ENCODE measurements at places on chromosomes 6 and 20. TPM values are rescaled to one million over a fixed set of nuclear protein-coding genes. Genes with fewer than 3 reads are reported as not detected.

Gene LRRN4
- not detected for total RNA-seq

Gene KIF25
- not detected for total RNA-seq

- no peak overlapping the region for H3K27ac ChIP-seq
- H3K4me1 ChIP-seq = no peaks in the 10 kb centered on the region
- no peak overlapping the region for H3K4me3 ChIP-seq
- no peaks in the 10 kb centered on the region for H3K27me3 ChIP-seq
Observed at GRCh38 chr20:38997622-38998021, 35.5 kb downstream of the DHX35 start.

GRCh38 chr6:125019918-125020317 lies 57.7 kb downstream of the RNF217 start:
- H3K27me3 ChIP-seq = no peaks in the 10 kb centered on the region
- DNase-seq = no peak
- H3K4me1 ChIP-seq = peaks cover 11% of the 10 kb centered on the region
- no peak overlapping the region for H3K4me3 ChIP-seq
- H3K27ac ChIP-seq = no peak overlapping the region

DNA sequence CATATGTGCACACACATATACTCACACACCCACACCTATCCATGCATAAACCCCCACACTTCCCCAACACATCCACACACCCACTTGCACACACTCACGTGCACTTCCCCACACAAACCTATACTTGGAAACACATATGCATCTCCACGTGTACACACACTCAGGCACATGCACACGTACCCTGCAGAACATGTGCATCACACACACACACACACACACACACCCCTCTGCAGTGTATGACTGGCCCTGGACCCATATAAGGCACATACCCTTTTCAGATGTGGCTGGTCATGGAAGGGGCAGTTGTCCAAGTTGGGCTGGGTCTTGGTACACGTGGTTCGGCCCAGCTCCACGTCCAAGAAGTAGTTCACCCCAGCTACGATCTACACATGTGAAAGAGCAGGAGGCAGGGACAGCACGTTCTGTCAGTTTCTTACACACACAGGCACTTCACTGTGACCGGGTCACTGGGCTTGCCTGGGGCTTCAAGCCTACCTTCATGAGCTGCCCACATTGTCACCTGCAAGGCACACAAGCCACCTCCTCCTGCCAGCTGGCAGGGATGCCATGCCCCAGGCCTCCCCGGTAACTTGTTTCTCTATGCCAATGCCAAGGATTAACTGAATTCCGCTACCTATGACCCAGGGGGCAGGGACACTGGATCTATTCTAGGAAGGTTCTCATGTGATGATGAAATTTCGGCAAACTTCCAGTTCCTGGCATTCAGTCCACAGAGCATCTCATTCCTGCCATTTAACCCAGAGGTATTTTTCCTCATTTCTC lies 2.6 kb downstream of the CST3 start:
- H3K4me1 ChIP-seq = peaks cover 16% of the 10 kb centered on the region
- H3K27ac ChIP-seq = no peak overlapping the region
- H3K4me3 ChIP-seq = no peak overlapping the region
- H3K27me3 ChIP-seq = no peaks in the 10 kb centered on the region
- no peak for DNase-seq
- H3K36me3 ChIP-seq = no peaks in the 10 kb centered on the region

DNA sequence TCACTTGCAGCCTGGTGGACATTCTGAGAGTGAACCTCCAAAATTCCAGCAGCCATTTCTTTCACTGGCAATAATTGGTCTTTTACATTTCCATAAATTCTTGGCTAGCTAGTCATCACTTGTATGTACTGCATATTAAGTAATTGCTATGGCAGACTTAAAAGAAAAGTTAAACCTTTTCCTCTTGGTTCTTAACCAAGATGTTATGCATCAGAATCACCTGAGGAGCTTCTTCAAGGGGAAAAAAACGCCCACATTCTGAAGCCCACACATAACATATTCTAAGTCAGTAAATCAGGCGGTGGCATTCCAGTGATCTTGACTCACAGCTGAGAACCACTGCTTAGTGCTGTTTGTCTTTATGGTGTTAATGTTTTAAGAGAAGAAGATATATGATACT lies 37.0 kb downstream of the CDC40 start:
- peaks cover 11% of the 10 kb centered on the region for H3K36me3 ChIP-seq
- H3K4me3 ChIP-seq = no peak overlapping the region
- H3K4me1 ChIP-seq = no peaks in the 10 kb centered on the region
- DNase-seq = no peak

DNA sequence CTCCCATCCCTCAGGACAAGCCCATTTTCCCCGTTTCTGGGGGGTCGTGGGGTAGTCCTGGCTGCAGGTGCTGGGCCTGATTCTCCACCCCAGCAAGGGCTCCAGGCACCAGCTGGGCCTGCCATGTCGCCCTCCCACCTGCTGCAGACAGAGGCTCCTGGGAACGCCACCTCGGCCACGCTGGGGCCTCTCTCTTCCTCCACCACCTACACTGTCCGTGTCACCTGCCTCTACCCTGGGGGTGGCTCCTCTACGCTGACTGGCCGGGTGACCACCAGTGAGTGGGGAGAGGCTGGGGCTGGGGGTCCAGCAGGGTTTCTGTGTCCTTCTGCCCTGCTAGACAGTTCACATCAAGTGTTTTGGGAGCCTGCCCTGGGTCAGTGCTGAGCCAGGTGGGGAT lies 19.3 kb downstream of the COL20A1 start:
- no peak for DNase-seq
- no peak overlapping the region for H3K4me3 ChIP-seq
- H3K36me3 ChIP-seq = no peaks in the 10 kb centered on the region
- no peaks in the 10 kb centered on the region for H3K4me1 ChIP-seq
- no peak overlapping the region for H3K27ac ChIP-seq

DNA sequence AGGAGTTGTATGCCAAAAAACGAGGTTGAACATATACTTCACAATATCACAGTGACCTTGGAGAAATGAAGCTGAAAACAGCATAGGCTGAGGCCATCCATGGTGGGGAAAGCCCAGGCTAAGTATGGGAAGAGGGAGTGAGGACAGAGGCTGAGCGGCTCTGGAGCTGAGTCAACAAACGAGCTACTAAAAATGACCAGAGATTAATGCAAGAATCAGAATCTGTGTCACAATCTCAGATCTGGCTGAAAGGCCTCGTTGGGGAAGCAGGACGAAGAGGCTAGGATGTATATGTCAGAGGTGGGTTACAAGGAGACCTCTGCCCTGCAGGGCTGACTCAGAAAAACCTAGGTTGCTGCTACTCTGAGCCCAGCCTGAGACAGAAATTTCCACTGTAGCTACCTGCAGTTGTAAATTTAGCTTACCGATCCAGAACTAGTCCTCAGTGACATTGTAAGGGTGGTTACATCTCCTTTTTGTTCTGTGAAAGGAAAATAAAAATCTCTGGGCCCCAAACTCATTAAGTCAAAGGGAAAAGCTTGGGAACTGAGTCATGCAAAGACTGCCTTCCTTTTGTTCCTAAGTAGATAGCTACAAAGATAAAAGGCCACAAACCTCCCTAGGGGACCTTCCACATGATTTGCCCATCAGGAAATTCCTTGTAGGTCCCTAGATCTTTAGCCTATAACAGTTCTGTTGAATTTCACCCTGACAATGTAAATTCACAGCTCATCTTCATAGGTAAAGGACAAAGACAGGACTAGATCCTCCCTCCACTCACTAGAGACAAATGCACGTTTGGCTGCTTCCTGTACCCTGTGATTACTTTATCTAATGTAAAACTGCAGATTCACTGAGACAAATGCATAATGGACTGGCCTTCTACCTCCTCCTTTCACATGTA lies 8.5 kb upstream of the TUBB2A start:
- no peaks in the 10 kb centered on the region for H3K27me3 ChIP-seq
- no peak overlapping the region for H3K4me3 ChIP-seq
- peaks cover 27% of the 10 kb centered on the region for H3K4me1 ChIP-seq
- H3K27ac ChIP-seq = peak overlapping the region; percentile 34
- no peaks in the 10 kb centered on the region for H3K36me3 ChIP-seq
- DNase-seq = peak; percentile 58

- H3K36me3 ChIP-seq = no peaks in the 10 kb centered on the region
- H3K27me3 ChIP-seq = peaks cover 6% of the 10 kb centered on the region
- DNase-seq = no peak
Observed at GRCh38 chr20:43916073-43916880, 1.6 kb downstream of the TOX2 start.

DNA sequence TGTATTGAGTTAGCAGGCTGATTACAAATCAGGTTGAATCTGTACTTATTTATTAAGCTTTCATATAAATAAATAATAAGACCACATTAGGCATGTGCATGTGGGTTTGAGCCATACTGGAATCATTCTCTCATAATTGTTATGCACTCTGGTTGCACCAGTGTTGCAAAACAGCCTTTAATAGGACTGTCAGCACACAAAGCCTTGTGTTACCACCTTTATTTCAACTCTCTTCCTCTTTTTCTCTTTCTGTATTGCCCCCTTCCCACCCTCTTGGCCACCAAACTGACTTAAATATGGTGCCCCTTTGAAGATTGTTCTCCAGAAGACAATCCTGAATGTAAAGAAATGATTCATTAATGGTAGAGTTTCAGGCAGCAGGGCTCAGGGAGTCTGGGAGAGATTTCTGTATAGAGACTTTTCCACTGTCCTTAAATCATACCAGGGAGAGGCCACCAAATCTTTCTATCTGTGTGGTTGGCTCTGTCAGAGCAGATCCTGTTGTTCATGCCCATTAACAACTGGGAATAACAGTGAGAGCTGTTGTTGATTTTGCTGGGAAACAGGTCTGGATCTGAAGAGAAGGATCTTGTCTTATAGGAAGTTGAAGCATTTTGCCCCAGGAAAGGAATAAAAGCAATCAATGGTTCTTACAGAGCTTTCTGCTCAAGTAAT lies 131.6 kb upstream of the SOX4 start:
- no peaks in the 10 kb centered on the region for H3K36me3 ChIP-seq
- no peak overlapping the region for H3K27ac ChIP-seq
- H3K4me1 ChIP-seq = no peaks in the 10 kb centered on the region
- DNase-seq = no peak
- no peaks in the 10 kb centered on the region for H3K27me3 ChIP-seq
- H3K4me3 ChIP-seq = no peak overlapping the region

- peaks cover 10% of the 10 kb centered on the region for H3K4me1 ChIP-seq
- H3K27ac ChIP-seq = no peak overlapping the region
- H3K27me3 ChIP-seq = no peaks in the 10 kb centered on the region
- H3K4me3 ChIP-seq = no peak overlapping the region
- H3K36me3 ChIP-seq = no peaks in the 10 kb centered on the region
Observed at GRCh38 chr20:22690616-22691179, 106.3 kb upstream of the FOXA2 start.

Gene ESR1
- total RNA-seq = not detected

Data from endothelial cell of umbilical vein (primary cell).